Motor neuron (in vitro differentiated cells): ENCODE measurements at places on chromosomes 12 and 14. TPM values are rescaled to one million over a fixed set of nuclear protein-coding genes. Genes with fewer than 3 reads are reported as not detected.

The CLEC1B gene
- 0.47 TPM in 1 of 2 replicates, not detected in the other for total RNA-seq

The FSCB gene
- not detected in 2 replicates for total RNA-seq

The EEF1AKMT3 gene
- 2.6 and 3.6 TPM in 2 replicates for total RNA-seq

The GRIN2B gene
- total RNA-seq = 14.2 and 15.1 TPM in 2 replicates

- ATAC-seq = no peak
These were observed 24.6 kb downstream of the ZNF26 start for GRCh38 chr12:133010657-133011297.

GRCh38 chr12:48156652-48157017, 680 bp downstream of the ASB8 start:
- no peak for ATAC-seq

DNA sequence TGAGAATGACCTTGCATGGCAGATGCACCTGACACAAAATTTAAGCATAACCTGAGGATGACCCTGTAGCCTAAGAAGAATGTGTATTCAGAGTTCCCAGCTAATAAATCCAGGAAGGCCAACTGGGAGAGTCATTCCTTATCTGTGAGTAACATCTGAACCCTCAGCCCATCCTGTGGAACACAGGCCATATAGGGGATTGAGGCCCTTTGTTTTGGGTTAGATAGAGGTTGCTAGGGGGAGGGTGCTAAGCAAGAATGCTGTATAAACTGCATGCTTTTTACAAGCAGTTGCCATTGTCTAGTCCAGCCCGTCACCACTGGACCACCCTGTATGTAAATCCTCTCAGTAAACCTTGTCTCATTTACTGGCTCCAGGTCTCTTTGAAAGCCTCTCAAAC, 77.0 kb downstream of the BICD1 start:
- no peak for ATAC-seq
